ENCODE measurements at places on chromosomes 1 and 21.
A peak's percentile ranks its signal among the peaks of the same experiment; 100 is the strongest.

DNA sequence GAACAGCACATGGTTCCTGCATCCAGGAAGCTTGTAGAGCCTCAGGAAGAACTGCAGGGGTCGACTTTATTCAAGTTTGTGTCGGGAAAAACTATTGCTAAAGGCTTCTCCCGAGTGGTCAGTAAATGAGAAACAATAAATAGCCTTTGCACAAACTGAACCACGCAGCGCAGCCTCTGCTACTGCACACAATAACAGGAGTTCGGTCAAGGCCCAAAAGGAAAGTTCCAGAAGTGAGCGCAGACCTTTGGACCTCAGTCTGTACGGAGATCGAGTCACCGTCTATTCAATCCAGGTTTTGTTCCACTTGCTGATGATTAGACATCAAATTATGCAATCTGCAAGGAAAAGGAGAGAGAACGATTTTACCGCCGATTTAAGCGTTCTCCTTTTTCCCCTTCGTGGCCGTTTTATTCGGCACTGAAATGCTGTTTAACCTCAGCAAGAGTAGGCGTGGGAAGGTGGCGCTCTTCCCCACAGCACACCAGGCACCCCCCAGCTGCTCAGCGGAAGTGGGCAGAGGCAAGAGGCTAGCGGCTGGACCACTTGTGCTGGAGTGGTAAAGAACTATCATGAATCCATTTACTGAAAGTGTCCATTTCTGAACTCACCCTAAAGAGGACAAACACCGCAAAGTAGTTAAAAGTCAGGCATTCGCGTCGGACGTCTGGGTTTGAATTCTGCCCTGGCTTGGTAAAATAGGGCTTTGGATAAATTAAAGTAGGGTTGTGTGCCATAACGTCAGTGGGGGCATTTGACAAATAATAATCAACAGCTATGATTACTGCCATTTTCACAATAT, 6.1 kb upstream of the LHX8 start:
- no peak for DNase-seq

GRCh38 chr1:198601936-198602889, 36.6 kb upstream of the PTPRC start:
- peak; percentile 38 for DNase-seq

GRCh38 chr1:225508538-225509375, 80.9 kb upstream of the LBR start:
- peak; percentile 98 for DNase-seq

- DNase-seq = no peak
These were observed 77.1 kb downstream of the CD58 start for GRCh38 chr1:116493484-116494352.

DNA sequence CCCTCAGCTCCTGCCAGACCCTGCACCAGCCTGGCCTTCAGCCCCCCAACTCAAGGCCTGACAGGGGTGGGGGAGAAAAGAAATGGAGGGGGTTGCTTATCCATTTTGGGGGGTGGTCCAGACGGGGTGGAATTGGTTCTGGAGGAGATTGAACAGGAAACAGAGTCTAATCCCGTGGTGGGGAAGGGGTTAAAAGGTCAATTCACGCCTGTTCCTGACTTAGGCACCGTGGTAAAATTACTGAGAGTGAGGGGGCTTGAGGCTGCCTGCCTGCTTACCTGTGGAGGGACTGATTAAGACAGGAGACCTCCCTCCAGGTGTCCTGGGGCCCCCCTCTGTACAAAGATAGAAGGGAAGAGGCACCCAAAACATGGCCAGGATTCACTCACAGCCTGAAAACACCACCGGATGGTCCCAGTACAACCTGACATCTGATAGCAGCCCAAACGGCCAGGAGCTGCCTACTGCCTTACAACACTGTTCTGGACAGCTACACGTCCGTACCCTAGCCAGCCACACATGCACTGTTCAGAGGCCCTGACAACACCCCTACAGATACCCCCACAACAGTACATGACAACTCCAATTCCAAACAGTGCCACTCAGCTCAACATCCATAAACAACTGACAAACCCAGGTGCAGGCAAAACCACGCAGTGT, 31.8 kb downstream of the AHDC1 start:
- DNase-seq = no peak

GRCh38 chr1:224730540-224730939, 114.4 kb downstream of the CNIH3 start:
- no peak for DNase-seq

DNA sequence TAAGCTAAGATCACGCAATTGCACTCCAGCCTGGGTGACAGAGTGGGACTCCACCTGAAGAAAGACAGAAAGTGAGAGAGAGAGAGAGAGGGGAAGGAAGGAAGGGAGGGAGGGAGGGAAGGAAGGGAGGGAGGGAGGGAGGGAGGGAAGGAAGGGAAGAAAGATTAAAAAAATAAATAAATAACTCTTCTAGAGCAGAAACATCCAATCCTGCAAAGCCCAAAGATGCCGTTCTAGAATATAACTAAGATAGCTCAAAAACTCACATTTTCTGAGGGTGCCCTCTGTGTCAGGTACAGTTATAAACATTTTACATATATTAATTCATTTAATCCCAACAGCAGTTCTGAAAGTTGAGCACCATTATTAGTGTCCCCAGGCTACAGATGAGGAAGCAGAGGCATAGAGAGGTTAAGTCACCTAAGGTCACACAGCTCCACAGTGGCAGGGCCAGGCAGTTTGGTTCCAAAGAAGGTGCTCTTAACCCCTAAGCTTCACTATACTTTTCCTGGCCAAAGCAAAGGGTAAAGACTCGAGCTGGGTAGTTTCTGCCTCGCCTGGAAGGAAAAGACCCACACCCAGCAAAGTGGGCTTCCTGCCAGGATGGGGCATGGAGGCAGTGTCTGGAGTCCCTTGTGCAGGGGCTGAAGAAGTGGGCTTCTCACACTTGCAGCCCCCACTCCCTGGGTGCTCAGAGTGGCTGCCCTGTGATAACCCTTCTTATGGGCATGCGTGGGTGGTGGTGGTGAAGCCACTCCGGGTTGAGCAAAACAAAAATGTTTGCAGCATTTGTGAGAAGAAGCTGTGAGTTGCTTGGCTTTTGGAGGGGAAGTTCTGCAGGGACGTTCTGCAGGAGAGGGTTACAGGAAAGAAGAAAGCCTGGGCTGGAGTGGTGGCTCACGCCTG, 7.9 kb upstream of the PIK3CD start:
- no peak for DNase-seq

DNA sequence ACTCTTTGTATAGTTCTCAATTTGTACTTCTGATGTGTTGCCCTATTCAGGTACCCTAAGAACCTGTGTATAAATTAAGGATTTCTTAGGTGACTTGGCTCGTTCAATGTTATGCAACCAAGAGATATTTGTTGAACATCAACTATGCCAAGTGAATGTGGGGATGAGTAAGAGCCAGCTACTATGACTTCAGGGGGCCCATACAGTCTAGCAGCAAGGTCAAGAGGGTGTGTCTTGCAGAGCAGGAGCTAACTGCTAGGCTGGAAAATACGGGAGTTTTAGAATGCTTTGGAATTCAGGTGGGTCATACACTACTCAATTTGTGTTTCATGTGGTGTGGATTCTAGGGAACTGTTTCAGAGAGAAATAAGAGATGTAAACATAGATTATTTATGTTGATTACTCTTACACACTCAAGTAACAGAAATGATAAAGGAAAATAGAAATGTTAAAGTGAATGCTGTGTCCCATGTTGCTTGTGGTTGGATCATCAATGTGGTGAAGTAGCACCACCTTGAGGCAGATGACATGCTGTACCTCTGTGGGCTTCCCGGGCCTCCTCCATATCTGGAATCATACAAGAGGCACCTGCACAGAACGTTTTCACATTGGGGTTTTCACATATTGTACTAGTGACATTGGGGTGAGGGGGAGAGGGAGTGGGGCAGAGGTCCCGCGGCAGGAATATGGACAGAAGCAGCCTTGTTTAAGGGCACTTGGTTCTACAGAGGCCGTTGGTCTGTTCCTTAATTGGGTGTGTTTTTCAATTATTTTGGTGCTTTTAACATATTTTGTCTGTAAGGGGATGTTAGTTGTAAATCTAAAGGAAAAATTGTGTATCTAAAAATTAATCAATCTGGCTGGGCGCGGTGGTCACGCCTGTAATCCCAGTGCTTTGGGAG, 12.4 kb downstream of the ARPC5 start:
- DNase-seq = peak; percentile 65

DNA sequence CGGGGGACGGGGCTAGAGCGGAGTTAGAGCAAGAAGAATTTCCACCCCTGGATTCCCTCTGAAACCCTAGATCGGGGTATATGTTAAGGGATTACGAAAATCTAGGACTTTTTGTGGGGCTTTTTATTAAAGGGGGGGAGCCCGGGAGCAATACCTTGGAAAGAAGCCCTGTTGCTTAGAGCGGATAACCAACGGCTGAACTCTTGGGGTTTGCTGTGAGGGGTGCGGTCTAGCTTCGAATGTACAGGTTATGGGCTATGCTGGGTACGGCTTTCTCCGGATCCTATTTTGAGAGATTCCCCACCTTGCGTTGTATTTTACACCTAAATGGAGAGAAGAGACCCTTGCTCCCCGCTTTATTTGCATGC, 626 bp downstream of the DYRK3 start:
- peak; percentile 30 for DNase-seq

GRCh38 chr1:159925719-159926078, 392 bp upstream of the TAGLN2 start:
- DNase-seq = no peak

- DNase-seq = no peak
These were observed 49.6 kb downstream of the ZFYVE9 start for GRCh38 chr1:52191395-52191965.

- no peak for DNase-seq
These were observed 248.0 kb downstream of the RHOU start for GRCh38 chr1:228983231-228983660.

DNA sequence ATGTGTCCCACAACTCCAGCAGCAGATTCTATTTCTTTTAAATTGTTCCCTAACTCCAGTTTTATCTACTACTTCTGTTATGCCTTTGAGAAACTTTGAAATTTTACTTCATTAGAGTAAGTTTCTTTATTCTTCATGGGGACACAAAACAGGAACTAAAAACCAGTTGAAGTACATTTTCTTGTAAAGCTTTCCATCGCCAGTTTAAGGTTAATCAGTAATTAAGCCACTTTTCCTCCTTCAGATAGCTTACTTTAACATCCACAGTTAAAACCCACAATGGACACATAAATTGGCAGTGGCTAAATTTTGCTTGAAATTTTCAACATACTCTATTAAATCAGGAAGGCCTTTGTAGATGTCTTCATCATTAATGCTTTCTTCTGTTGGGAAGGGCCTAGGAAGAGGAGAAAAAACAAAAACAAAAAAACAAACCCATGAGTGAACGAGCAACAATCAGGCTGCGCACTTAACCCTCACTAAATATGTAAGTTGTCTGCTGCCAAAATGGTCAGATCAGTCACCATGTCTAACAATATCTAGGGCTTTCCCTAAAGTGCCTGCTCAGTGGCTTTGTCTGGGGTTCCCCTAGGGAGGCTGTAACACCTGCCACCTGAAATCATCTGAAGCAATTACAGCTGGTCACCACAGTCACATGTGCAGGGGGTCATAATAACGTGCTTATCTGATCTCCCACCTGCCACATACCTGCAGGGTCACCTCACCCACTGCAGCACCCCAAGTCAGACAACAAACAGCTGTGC, 187.9 kb downstream of the VAV3 start:
- no peak for DNase-seq

DNA sequence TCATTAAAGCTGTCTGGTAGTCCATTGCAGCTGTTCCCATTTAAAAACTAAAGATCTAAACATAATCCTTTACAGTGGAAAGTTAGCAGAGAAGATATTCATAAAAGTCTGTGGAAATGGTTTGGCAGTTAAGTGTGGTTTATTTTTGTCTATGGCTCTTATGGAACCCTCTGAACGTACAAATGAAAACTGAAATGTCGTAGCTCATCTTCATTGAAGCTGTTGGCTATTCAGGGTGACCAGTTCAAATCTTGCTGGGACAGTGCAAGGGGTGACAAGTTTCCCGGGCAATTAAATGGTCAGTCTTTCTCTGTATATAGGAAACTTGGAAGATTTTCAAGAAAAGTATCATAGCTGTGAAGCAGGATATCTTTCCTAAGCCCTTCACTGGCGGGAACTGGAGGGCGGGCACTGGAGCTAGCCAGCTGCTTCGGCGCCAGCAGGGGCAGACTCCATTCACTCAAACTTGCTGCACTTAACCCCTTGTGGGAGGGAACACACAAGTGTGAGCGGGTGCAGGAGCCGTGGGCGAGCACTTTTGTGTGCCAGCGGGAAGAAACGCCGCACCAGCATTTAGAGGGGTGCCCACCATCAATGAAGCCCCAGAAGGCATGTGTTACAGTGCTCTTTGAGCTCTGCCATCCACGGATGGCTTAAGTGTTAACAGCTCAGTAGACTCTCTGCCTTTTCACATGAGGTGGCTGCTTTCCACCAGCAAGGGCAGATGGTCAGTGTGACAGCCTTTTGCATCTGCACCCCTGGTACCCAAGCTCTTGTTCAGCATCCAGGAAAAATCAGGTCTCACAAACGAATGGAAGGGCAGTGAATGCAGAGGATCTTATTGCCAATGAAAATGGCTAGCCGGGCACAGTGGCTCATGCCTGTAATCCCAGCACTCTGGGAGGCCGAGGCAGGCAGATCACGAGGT, 232.1 kb upstream of the KAZN start:
- DNase-seq = peak; percentile 35

GRCh38 chr1:105652109-105652508, 1404.4 kb upstream of the PRMT6 start:
- DNase-seq = no peak

DNA sequence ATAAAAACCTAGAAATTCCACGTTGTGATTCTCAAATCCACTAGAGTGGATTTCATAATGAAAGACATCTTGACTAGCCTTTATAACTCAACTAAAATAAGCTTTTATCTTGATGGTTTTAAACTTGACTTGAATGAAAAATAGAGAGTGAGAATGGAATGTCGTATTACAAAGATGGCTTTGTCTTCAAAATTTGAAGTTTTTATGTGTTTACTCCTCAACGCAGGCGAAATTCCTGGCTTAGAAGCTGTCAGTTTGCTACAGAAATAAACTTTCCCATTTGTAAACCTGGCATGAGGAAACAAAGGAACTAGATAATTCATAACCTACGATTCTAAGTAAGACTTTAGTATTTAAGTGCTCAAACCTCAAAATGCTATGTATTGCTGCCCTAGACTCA, 90.0 kb upstream of the KRTAP19-8 start:
- peak; percentile 5 for DNase-seq

DNA sequence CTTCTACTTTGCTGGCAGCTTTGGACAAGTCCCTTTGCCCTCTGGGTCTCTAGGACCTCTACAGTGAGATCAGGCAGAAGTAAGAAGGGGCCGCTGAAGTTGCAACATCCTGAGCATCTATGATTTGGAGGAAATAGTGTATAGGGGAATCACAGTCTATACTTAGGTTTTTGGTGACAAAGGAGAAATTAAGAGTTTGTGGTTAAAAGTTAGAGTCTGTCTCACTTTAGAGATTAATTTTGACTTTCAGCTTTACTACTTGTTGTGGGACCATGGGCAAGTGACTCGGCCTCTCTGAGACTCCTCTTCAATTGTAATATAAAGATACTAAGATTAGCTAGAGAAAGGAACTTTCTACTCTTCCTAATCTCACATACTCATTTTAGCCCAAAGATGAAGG, 33.1 kb upstream of the LMX1A start:
- DNase-seq = no peak

- DNase-seq = no peak
These were observed 8.3 kb upstream of the WNT3A start for GRCh38 chr1:227998374-227999055.
